ENCODE measurements at places on chromosomes 6 and 20.

DNA sequence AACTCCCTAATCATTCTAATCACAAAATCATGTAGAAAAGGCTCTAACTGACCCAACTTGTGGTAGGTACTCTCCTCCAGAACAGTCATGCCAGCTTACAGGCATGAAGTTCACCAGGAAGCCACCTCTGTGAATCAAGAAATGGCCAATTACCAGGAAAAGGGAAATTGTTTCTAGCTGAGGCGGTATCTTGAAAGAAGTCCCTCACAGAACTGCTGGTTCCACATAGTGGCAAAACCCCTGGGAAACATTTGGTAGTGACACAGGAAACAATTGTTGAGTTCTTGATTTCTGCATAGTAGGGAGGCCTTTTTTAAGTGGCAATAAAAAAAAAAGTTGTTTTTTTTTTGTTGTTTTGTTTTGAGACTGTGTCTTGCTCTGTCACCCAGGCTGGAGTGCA, 3.4 kb upstream of the ZHX3 start:
- DNase-seq, result no peak

- no peak for DNase-seq
These were observed 19.0 kb downstream of the DLL1 start for GRCh38 chr6:170271771-170272314.

DNA sequence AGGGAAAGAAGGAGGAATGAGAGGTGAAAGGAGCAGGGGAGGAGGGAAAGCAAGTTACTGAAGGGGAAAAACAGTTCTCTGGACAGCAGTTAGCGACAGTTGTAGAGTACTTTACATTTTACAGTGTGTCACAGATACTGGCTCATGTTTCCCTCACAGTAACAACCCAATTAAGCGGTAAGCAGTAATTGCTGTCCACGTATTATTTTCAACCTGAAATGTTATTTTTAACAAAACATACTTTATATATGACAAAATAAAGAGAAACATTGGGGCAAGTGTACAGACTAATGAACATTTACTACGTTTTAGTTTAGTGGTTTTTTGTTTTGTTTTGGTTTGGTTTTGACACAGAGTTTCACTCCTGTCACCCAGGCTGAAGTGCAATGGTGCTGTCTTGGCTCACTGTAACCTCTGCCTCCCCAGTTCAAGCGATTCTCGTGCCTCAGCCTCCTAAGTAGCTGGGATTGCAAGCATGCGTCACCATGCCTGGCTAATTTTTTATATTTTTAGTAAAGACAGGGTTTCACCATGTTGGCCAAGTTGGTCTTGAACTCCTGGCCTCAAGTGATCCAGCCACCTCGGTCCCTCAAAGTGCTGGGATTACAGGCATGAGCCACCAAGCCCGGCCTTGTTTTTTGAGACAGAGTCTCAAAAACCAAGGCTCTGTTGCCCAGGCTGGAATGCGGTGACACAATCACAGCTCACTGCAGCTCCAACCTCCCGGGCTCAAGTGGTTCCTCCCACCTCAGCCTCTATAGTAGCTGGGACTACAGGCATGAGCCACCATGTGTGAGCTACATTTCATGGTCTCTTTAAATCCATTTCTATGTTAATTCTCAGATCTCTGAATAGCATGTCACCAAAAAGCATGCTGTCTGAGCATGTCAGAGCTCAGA, 22.6 kb upstream of the BTN3A2 start:
- no peak for DNase-seq

DNA sequence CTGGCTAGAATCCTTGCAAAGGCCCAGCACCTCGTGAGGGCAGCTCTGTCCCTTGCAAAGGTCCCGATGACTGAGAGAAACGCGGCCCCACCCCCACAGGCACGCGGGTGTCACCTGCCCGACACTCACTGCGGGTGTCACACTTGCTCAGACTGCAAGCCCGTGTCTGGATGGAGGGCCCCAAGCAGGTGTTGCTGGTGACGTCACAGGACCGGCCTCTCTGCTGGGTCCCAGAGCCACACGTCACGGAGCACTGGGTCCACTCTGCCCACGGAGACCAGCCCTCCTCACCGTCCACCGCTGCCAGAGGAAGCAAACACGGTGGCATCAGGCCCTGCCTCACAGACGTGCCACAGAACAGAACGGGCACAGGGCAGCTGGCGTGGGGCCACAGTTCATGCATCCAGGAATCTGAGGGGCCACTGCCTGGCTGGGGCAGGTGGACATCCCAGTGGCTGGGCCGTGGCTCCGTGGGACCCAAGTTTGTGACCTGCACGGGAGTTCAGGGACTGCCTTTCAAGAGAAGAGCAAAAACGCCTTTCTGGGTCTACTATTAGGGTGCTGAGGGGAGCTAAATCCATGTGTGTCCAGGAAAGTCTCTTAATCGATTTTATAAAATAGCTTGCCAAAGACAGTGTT, 16.0 kb downstream of the THBS2 start:
- no peak for DNase-seq

- no peak for DNase-seq
These were observed 39.9 kb upstream of the SAMD5 start for GRCh38 chr6:147468634-147469033.

DNA sequence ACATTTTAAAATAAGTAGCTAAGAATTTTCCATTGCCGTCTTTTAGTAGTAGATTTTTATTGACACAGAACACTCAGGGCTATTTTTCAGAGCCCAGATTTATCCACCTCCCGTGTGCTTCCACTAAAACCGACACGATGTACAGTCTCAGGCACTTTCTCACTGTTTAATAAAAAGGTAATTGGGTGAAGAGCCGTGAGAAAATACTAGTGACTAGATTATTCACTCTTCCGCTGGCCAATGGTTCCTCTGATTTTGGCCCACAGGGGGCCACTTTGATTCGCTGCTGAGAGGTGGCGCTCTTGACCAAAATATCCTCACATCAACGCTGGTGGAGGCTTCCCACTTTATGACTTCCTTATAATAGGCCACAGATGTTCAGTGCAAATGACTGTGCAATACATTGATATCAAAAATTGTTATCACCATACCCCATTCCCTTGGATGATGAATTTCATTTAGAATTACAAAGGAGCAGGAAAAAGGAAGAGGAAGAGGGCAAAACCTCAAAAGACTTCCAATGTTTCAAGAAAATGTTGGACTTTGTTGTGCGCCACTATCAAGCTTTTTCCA, 12.3 kb upstream of the HDDC2 start:
- DNase-seq, result peak; percentile 53

DNA sequence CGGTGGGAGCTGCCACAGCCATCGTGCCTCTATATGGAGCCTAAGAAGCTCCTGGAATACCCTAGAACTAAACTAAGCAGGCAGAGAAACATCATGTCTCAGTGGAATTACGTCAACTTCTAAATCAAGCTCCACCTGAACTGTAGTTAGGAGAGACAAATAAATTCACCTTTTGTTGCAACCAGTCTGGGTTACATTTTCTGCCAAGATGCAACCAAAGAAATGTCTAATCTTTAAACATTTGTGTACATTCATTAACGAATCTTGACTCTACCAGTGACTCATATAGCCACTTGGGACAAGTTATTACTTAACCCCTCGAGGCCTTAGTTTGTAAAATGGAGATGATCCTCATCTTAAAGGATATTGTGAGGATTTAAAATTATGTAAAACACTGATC, 8.9 kb downstream of the PTPRK start:
- DNase-seq, result no peak

DNA sequence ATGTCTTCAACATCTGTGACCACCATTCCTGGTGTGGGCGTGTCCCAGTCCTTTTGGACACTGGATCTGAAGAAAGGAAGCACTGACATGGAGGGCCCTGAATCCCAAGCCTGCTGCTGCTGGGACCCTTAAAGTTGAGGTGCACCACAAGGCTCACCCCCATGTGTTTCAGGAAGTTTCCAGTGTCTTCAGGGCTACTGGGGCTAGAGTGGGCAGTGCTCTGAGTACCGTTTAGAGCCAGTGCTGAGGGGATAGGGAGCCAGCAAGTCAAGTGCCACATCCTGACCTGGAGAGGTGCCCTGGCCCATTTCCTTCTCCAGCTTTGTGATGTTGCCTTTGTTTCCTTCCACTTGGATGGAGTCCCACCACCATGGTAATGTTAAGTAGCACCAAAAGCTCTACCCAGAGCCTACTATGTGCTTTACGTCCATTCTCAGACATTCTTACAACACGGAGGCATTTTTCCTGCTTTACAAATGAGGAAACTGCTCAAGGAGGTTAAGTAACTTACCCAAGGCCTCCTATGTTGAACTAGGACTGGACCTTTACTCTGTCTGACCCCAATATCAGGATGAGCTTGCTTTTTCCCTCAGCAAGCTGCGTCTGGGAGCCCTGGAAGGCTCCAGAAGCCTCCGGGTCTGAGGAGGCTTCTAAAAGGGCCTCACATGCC, 552 bp upstream of the DEF6 start:
- DNase-seq, result no peak

GRCh38 chr20:8568075-8568474, 436.0 kb downstream of the PLCB1 start:
- no peak for DNase-seq

GRCh38 chr6:7106752-7107577, 796 bp upstream of the RREB1 start:
- DNase-seq, result no peak

DNA sequence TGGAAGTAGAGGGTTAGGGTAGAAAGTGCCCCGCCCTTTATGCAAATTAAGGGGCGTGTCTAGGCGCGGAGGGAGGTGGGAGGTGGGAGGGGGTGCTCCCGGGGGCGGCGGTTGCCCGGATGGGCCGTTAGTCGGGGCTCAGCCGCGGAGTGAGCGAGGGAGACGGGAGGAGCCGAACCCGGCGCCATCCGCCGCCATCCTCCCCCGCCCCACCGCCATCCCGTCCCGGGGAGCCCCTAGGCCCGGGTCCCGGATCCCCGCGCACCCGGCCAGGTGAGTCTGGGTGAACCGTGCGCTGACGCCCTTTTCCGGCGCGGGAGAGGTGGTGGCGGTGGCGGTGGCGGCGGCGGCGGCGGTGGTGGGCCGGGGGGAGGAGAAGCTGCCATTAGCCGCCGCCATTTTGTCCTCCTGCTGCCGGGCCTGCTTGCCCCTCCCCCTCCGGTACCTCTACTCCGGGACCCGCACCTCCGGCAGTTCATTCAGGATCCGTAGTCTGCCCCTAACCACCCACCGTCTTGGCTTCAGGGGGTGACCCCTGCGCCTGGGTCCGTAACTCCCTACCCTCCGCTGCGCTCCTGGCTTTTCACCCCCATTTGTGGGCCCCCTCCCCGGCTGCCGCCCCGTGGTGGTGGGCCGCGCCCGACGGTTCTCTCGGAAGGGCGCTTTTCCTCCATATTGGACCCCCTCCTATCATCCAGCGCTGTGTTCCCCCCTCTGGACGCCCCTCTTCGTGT, at the start of gene PRRC2A:
Gene PRRC2A, plus strand, starts transcription at position 130 of the 734 bp plus-strand sequence. CDS start 2,075 bp downstream, outside the sequence.
- no peak for DNase-seq

- DNase-seq, result no peak
These were observed 32.9 kb upstream of the BACH2 start for GRCh38 chr6:90329386-90330077.

DNA sequence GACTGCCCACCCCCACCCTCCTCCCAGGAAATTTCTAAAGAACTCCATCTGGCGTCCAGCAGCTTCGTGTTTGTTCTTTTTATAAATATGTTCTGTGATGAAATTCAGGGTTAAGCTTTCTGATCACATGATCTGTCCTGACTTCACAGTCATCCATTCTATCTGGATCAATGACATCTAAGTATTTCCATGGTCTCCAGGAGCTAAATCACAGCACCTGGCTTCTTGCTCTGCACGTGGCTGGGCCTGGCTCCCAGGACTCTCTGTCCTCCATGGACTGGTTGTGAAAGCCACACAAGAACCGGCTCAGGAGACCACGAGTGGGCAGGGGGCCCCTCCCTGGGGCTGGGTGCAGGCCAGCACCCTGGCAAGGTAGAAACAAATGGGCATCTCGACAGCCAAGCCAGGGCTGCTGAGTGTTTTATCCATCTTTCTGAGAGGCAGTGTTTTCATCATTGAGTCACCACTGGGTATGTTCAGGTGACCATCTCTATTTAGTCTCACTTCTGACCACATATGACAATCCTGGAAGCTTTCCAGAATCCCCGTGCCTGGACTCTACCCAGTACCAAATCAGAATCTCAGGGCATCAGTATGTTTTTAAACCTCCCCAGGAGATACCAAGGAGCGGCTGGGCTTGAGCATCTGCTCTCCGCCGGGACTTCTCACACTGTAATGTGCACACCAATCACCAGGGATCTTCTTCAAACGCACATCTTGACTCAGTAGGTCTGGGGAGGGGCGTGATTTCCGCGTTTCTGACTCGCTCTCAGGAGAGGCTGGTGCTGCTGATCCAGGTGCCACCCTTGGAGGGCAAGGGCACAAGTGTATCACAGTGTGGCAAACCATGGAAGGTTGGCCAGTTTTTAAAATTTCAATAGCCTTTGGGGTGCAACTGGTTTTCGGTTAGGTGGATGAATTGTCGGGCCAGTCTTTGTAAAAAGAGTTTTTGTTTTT, 31.6 kb upstream of the PXDC1 start:
- DNase-seq, result no peak

GRCh38 chr6:163529605-163530004, 115.1 kb downstream of the QKI start:
- no peak for DNase-seq
